ENCODE measurements at places on chromosomes 4 and X.
A peak's percentile ranks its signal among the peaks of the same experiment; 100 is the strongest.

DNA sequence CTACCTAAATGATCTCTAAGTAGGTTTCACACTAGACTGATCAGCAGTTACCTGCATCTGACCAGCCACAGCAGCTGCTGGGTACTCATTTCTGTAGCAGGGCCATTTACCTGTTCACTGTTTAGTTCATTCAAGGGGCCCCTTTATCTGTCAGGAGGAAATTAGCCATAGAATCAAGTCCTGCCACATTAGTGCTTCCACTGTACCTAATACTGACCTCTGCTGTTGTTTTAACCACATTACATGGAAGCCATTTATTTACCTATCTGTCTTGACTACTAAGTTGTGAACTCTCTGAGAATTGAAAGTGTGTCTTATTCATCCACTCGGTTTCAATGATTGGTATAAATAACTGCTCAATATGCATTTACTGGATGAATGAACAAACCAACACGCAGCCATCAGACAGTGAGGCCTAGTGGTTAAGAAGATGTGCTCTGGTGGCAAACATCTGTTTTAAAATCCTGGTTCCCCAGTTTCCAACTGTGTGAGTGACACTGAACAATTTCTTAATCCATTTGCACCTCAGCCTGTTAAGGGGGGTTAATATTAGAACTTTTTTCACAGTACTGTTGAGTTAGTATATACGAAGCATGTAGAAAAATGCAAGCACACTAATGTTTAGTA is 30.0 kb upstream of the ANXA5 start:
- DNase-seq: peak; percentile 10

- DNase-seq: no peak
These were observed 103.8 kb downstream of the MAPK10 start for GRCh38 chr4:86256086-86256485.

DNA sequence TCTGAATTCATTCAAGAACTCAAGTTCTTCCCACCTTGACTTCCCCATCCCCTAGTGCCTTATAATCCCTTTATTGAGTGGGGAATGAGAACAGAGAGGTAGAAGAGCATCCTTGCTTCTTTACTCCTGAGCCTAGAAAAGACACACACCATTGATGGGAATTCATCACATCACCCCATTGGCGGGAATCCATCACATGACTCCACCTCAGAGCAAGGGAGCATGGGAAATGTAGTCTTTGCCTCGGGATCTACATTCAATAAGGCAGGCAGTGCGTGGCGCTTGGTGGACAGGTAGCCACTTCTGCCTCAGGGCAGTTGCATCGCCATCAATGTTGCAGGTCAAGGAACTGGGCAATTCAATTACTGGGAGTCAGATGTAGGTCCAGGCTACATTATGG is 50.7 kb downstream of the MXRA5 start:
- DNase-seq: peak; percentile 12

DNA sequence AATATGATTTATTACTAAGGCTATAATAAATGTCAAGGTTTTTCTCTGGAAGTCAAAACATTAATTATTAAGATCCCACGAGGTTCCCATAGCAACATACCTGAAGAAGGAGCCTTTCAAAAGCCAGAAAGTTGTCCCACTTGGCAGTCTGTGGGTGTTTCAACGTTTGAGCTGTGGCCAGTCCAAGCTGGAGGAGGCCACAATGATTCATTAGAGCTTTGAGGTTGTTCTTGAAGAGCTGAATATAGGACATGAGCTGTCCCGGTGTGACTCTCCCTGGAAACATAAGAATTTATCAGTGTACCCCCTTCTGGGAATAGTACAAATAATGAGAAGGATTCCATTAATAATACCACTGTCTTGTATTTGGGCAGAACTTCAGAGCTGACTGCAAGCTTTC is 92.1 kb downstream of the SCFD2 start:
- no peak for DNase-seq

DNA sequence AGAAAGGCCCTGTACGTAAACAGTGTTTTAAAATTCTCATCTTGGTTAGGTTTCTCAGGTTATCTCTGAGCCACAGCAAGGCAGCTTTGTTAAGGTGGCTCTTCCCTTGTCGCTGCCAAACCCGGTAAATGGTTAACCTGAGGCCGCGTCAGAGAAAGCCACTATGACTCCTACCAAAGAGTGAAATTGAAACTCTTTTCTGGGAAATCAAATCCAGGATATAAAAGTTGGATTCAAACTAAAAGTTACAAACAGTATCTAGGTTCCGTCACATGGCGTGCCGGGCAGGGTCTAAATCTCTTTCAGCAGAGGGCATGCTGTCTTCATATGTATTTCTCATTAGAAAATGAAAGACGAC is 433 bp downstream of the MMAA start:
- DNase-seq: no peak

DNA sequence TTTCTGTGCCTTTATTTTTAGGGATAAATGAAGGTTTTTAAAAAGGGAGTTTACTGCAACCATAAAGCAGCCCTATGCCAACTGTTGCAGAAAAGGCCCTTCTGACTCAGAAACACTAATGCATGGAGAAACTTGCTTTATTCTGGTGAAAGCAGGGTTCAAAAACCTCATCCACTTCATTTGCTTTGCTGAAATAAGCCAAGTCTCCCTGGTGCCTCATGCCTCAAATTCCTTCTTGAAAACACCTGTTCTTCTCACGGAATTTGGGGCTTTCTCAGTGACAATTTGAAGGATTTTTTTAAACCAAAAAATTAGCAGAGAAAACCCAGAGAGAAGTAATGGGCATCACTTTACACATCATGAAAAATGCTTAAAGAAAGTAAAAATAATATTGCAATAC is 349.0 kb downstream of the PCDH7 start:
- DNase-seq: no peak

DNA sequence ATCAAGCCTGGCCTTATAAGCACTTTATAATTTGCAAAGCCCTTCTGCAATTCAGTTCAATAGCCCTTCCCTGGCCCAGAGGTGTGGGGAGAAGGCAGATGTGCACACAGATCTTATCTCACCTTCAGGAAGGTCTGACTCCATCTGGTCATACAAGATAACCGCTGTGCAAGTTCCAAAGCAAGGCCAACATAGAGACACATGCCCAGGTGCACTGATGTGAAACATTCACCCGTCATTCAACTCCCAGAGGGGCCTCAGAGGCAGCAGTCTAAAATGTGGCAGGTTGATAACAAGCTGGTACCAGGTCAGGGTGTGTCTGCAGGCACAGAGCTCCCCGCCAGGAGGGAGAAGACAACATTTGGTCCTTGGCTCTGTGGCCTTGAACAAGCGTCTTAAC is 10.9 kb upstream of the WFS1 start:
- DNase-seq: no peak

GRCh38 chr4:158282252-158282651 is 72.0 kb downstream of the TMEM144 start:
- no peak for DNase-seq

- peak; percentile 31 for DNase-seq
These were observed 118.5 kb downstream of the BTC start for GRCh38 chr4:74675673-74676279.

DNA sequence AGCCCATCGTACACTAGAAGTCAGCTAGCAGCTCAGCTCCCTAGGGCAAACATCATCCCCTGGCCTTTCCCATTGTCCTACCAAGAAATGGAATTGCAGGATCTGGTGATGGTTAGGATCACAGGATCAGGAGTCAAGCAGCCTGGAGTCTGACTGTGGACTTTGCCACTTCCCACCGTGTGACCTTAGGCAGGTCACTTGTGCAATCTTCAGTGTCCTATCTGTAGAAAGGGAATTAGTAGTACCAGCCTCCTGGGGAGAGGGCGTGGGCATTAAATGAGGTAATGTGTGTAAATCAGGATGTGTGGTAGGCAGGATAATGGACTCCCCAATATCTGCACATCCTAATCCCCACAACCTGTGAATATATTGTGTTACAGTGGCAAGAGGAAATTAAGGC is 38.6 kb upstream of the APLN start:
- no peak for DNase-seq

DNA sequence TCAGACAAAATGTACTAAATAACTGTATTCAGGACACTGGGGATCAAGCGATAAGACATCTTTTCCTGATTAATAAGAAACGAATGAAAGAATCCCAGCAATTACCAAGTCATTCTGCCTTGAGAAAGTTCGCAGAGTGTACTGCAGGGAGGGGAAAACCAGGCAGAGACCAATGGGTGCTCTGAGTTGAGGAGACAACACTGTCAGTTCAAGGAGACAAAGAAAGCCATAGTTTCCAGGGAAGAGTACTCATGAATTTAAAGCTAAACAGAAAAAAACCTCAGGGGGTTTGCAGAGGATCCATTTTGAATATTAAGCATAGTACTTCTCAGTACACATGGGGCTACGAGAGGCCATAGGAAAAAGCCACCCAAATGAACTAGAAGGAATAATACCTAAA is 573.0 kb downstream of the KCTD8 start:
- DNase-seq: no peak

DNA sequence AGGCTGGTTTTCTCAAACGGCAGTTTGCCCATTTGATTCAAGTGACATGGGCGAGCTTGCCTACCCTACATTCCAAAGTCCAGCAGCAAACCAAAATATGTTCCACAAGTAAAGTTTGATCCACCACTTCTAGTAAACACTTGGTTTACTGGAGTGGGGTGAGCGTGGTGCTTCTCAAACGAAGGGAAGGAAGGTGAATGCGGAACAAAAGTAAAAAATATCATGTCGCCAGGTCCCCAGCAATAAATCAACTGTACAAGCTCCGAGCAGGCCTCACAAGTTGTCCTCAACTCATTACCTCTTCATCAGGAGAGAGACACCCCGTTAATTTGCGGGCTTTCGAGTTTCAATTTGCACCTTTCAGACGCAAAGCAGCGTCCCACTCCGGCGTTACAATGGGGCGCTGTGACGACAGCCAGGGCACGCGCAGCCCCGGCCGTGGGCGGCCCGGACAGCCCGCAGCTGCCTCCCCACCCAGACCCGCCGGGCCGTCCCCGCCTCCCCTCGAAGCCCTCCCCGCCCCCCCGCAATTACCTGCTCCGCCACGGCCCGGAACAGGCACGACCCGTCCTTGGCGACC is 1.0 kb downstream of the OTUD4 start:
- peak; percentile 53 for DNase-seq

- no peak for DNase-seq
These were observed 62.5 kb downstream of the AFAP1 start for GRCh38 chr4:7877176-7877575.

- no peak for DNase-seq
These were observed 32.9 kb upstream of the DCX start for GRCh38 chrX:111444881-111445280.

DNA sequence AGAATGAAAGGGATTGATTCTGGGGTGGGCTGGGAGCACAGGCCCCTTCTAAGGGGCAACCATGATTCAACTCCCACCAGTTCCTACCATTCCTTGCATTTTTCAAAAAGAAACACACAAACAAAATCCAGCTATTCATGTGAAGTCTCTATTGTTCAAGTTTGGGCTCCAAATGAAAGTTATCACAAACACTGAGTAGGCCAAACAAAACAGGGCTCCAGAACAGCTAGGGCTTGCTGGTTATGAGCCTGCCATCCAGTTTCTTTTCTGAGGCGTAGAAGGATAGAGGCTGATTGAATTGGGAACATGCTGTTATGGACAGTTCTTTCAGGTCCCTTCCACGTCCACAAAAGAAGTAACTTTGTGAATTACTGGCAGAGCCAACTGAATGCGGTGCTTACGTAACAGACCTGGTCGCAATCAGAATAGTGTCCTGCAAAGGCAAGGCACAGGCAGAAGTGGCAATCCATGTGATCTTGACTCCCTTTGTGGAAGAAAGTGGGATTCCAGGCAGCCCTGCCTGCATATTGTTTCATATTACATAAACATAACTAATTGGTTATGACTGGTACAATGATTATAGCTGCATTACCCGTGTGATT is 244.5 kb downstream of the SCFD2 start:
- DNase-seq: no peak

GRCh38 chrX:132916349-132916748 is 42.1 kb downstream of the HS6ST2 start:
- no peak for DNase-seq

DNA sequence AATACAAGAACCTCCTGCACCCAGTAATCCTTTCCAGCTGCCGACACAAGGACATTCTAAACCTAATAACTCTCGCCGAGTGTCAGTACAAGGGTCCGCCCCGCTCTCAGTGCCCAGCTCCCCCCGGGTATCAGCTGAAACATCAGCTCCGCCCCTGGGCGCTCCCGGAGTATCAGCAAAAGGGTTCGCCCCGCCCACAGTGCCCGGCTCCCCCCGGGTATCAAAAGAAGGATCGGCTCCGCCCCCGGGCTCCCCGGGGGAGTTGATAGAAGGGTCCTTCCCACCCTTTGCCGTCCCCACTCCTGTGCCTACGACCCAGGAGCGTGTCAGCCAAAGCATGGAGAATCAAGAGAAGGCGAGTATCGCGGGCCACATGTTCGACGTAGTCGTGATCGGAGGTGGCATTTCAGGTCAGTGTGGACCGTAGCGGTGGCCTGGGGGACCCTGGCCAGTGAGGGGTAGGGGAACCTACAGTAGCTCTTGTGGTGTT is at the start of gene MAOA:
TSS of gene MAOA (plus strand) at position 295 of the 490 bp plus-strand sequence. CDS start at position 338, 43 bp downstream.
- DNase-seq: peak; percentile 14

DNA sequence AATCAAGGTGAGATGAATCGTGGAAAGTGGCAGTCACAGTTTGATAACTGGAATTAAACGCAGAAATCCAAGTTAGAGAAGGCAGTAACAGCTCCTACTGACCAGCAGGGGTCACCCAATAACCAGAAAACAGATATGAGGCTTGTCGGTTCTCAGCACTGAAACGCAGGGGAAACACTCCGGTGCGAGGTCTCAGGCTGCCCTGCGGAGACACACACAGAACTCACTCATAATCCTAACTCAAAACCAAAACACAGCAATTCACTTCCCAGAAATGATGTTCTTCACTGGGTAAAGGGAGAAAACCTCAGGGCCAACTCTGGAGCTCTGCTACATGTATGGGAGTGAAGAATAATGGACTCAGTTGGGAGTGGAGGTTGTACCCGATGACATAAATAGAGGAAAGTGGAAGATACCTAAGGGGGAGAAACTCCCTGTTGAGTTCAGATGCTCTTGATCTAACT is 384.4 kb downstream of the RAPGEF2 start:
- DNase-seq: peak; percentile 62

DNA sequence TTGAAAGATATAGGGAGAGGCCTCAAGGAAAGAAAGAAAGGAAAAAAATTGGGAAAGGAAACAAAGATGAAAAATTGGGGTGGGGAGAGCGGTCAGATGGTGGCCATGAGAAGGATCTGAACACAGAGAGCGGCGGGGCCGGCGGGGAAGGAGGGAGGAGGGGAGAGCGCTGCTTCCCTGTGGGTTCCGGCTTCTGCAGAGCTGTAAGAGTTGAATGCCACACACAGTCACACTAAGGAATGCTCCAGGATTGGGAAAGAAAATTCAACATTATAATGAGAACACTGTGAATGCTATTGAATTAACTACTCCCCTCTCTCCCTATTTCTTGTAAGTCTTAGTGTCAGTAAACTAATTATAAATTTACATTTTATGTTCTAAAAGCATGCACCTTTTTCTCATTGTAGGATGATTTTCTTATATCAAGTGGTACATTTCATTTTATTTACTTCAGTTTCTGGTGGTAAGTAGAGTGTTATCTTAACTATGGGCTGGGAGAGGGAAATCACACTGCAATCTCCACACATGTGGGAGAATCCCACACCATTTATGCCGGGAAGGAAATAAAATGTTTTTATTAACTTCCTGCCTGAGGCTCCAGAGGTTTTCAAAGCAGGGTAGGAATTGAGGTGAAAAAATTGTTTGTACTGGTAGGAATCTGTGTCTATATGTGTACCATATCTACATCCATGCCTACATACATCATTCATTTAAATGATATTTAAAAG is 904 bp downstream of the F11 start:
- peak; percentile 48 for DNase-seq

GRCh38 chr4:105544520-105545286 is 7.7 kb upstream of the ARHGEF38 start:
- DNase-seq: no peak

Data from nephron progenitor cell (in vitro differentiated cells).